SHP77 treated with DMSO at 0.1 percent for 48 hours (cell line): ENCODE measurements at places on chromosomes 11 and 22.

GRCh38 chr11:12216671-12217374, 106.4 kb downstream of the MICAL2 start:
- no peak for DNase-seq

GRCh38 chr11:105137286-105137685, 2.3 kb downstream of the CARD18 start:
- DNase-seq, result no peak

DNA sequence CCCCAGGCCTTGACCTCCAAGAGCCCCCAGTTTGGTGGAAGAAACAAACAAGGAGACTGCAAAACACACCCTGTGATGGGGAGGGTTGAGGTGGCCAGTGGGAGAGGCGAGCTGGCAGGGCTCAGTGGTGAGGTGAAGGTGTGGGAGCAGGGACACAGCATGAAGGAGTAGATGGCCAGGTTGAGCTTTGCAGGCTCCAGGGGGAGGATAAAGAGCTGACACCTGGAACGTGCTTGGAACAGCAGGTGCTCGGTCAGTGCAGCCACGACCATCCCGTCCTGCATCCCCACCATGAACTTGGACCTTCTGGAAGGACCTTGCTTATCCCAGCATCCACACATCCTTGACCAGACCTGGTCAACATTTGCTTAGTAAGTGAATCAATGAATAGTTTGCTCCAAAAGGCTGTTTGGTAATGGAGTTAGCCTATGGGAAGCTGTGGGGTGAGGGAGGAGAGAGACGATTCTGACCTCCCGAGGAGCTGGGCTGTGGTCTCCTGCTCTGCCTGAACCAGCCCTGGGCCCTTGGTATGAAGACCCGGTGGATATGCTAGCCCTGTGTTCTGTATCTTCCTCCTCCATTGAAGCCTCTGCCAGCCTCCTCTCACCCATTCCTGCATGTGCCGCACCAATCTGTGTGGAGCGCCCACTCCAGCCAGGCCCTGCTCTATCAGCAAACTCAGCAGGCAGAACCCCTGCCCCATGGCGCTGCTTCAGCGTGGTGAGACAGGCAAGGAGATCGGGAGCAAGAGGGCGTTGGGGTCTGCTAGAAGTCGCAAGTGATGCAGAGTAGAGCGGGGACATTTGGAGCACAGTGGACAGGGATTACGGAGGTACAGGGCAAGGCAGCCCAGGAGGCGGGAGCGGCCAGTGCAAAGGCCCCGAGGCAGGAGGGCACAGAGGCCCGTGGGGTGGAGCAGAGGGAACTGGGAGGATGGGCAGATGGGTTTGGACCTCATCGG, 9.9 kb downstream of the LINC01488 start:
- DNase-seq, result no peak

DNA sequence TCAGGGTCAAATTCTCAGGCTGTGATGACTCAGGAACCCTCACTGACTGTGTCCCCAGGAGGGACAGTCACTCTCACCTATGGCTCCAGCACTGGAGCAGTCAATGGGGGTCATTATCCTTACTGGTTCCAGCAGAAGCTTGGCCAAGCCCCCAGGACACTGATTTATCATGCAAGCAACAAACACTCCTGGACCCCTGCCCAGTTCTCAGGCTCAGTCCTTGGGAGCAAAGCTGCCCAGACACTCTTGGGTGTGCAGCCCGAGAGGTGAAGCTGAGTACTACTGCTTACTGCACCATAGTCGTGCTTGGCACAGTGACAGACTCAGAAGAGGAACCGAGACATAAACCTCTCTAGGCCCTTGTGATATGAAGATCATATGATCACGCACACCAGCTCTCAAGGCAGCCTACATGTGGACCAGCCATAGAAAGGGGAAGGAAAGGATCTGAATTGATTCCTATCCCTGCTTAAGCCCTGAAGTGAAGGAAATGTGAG, 58.2 kb downstream of the ZNF280B start:
- DNase-seq, result no peak

DNA sequence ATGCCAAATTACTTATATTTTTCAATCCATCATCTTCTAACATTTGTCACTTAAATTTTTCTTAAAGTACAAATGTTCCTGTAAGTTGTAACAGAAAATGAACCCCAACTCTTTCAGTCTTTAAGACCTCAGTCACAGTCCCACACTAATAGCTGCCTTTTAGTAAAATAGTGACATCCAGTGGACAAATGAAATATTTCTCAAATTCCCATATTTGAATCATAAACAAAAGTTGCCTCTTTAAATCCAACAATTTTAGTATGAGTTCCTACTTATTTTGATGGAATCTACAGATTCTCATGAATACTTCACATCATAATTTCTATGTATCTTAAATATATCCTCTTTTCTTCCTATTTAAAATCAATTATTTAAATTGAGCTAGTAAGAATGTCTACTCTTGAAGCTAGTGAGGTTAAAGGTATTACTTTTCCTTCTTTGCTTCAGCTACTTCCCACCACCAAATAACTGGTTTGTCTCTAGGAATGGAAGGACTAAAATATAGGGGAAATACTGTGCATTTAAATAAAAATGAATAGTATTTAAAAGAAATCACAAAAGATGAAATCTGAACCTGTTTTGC, 9.2 kb downstream of the LIN7C start:
- no peak for DNase-seq

- DNase-seq, result no peak
Observed at GRCh38 chr11:87194985-87195820, 157.5 kb downstream of the TMEM135 start.

DNA sequence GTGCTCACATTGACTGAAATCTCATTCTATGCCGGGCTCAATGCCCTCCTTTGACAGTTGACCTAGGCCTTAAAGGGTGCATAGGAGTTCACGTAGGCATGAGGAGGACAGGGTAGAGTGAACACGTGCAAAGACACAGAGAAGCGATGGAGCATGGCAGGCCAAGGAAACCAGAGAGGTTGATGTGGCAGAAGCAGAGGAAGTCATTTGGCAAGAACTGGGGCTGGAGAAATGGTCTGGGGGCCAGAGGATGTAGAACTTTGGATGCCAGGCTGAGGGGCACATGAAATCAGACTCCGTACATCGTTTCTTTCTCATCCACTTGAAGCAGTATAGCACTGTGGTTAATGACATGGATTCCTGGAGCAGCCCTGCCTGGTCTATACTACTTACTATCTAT, 13.6 kb upstream of the ABCC8 start:
- no peak for DNase-seq

DNA sequence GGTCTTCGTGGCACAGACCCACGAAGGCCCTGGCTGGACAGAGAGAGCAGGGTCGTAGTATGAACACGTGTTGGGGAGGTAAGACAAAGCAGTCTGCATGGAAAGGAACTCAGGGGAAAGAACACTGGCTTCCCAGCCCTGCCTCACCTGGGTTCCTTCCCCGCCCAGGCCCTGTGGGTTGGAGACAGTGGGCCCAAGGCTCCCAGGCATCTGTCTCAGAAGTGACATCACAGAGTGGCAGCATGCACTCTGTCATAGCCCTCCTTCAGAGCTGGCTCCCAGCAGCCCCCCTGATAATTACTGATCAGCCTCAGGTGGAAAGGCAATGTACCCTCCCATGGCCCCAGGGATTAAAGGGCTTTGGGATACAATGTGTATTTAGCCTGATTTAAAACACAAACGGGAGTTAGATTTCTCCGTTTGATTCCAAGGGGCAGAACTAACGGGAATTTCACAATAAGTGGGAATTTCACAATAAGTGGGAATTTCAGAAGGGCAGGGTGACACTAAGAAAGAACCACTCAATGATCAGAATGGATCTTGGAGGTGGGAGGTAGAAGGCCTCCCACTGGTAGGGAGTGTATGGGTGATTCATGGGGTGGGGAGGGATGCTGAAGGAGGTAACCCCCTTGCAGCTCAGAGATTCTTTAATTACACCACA, 65.1 kb downstream of the SLC22A12 start:
- DNase-seq, result no peak

DNA sequence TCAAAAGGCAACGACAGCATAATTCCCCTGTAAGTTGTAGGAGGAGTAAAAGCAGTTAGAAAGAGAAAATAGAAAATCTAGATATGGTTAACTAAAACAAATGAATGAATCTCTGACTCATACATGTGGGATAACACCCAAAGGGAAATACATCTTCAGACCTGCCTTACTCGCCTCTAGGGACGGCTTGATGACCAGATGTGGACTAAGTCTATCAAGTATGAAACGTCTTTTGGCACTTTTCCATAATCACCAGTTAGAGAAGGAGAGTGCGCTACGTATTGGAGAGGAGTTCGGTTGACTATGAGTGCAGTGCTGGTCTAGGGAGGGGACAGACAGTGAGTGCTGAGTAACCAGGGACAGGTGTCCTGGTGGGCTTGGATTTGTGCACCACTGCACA, 459.9 kb downstream of the OPCML start:
- DNase-seq, result no peak

GRCh38 chr11:6667733-6668374, 12.2 kb upstream of the DCHS1 start:
- no peak for DNase-seq

GRCh38 chr11:96023275-96023674, 99.4 kb upstream of the MTMR2 start:
- DNase-seq, result no peak

DNA sequence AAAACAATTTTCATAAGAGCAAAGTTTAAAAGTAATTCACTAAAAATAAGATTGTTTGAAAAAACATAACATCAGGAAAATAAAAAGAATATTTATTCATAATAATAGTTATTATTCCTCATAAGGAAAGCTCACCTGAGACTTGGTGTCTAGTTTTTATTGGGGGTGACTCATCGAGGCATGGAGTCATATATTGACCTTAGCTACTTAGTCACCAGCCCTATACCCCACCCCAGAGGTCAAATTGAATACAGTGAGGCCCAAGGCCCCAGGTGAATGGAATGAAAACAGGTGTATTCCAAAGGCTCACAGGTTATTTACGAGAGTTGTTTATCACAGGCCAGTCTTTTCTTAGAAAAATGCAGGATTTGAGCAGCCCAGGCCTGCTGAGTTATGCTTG, 36.9 kb downstream of the CNTF start:
- DNase-seq, result no peak

DNA sequence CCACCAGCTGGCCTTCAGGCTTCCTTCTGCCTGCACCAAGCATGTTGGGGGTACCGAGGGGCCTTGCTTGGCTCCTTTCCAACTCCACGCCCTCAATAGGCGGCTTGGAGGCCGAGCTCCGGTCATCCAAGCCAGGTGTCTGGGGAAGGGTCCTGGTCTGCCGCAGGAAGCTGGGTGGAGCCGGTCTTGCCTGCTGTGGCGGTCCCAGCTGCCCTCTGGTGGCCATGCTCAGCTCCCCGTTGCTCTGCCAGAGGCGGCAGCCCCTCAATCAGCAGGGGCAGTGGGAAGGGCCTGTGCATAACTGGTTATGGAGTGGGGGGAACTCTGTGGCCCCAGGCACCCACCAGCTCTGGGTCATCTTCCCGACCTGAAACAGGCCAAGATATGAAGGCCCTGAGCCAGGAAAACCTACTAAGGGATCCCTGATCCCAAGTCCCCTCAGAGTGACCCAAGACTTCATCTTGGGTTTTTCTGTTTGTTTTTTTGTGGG, 3.2 kb downstream of the ARVCF start:
- DNase-seq, result no peak

- no peak for DNase-seq
Observed at GRCh38 chr22:29854432-29854831, 16.4 kb upstream of the ASCC2 start.

- DNase-seq, result no peak
Observed at GRCh38 chr11:90332415-90332814, 109.6 kb upstream of the CHORDC1 start.

DNA sequence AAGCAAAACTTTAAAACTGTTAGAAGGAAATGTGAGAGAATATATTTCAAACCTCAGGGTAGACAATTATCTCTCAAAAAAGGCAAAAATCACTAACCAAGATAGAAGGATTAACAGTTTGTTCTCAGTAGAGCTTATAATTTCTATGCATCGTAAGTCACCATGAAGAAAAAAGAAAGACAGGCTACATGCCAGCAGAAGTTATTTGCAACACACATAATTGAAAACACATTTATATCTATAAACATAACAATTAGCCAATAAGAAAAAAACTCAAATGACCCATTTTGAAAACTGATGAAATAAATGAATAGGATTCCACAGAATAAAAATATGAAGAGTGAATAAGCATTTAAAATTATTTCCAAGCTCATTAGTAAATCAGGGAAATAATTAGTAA, 24.4 kb upstream of the SNX19 start:
- DNase-seq, result no peak

DNA sequence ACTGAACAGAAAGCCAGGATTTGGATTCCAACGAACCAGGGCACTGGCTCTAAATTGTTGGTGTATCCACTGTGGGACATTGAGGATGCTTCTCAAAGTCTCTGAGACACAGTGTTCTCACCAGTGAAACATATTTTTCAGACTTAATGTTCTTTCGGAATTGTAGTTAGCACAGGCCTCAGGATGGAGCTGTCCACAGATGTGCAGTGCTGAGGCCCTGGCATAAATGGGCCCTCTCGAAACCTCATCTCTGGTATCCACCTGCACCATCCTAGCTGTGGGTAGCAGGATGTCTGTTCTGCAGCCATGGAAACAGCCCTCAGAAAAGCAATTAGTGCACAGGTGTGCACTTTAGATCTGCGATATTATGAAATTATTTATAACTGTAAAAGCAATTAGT, 656.8 kb downstream of the TBC1D22A start:
- no peak for DNase-seq

- no peak for DNase-seq
Observed at GRCh38 chr11:46948378-46949131, 12.0 kb downstream of the CSTPP1 start.

DNA sequence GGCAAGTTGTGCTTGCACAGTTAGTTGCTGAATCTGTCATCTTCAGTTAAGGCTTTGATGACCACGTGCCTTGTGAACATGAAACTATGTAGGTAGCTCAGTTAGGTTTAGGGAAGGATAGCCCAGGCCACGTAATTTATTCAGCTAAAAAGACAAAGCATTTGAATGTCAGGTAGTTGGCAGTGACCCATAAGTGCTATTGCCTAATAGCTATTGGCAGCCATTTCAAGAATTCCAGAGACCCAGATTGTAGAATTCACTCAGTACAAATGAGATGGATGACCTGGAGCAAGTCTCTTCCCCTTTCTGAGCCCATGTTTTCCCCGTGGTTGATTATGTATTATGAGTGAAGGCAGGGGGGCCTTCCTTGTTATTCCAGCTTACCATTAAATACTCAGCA, 265.3 kb upstream of the ANO5 start:
- DNase-seq, result no peak

DNA sequence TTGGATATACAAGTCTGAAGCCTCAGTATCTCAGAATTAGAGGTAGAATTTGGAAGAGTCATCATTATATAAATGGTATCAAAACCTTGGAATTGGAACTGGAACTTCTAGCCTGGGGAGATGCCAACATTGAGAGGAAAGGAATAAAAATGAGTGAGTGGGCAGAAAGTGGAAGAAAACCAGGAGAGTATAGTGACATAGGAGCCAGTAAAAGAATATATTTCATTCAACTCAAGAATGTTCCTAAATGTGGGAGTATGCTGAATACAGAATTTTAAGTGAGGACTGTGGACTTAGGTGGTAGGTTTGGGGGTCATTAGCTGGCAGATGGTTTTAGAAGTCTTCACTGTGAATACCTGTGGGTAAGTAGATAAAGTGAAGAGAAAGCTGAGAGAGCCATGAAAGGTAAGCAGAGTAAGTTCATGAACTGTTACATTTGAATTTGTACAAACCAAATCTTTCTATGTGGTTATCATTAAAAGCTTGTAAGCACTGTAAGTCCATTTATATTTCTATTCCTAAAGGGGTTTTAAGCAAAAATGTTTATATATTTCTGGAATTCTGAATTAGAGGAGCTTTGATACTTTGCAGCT, 60.2 kb downstream of the PDHX start:
- no peak for DNase-seq
